ENCODE measurements at places on chromosomes 11 and 22.

DNA sequence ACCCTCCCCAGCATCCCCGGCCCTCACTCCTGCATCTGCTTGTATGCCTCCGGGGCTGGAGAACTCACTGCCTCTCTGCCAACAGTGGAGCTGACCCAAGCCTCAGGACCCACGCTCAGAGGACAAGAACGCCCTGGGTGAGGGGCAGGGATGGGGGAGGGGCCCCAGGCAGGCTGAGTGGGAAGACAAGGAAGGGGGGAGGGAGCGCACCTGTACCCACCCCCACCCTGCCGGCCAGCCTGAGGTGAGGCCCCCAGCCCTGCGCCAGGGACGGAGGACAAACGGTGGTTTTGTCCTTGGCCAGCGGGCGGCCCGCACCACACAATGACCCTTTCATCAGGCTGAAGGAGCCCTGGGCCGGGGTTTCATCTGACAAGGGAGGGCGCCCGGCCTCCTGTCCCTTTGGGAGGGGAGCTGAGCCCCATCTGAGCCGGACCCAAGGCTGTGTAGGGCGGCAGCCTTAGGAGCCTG is 10.0 kb downstream of the WNT7B start:
- DNase-seq = no peak

DNA sequence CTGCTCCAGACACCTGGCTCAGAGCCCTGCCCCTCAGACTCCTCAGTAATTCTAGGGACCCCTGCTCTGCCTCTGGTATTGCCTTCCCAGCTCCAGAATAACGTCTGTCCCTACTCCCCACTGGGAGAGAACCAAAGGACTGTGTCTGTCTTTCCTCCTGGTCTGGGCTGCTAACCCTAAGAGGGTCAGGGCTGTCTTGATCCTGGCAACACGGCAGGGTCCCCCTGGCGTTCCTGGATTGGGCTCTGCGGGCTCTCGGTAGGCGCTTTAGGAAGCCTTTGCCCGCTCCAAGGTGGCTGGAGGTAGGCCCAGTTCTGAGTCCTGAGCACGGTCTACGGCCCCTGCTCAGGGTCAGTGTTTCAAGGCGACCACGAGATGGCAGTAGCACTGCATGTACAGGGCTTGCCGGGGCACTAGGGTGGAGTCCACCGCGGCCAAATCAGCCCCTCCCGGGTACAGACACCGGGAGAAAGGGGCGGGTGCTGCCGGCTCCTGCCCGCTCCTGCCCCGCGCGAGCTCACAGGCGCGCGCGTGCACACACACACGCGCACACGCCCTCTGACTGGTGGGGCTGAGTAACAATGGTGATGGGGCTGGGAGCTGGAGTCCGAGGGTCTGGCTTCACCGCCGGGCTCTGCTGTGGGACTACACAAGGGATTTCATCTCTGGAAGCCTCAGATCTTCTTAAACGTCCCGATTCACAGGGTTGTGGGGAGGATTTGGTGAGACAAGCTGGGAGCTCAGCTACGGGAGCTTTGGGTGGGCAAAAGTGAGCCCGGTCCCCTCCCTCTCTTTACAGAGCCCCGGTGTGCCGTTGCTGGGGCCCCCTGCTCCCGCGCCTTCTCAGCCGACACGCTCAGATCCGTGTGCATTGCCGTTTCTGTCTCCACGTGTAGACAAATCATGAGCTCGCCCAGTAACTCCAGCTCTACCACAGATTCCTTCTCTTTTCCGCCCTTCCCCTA is 30.1 kb upstream of the HMOX1 start:
- DNase-seq = peak; percentile 88

GRCh38 chr11:56152333-56152732 is 7.8 kb downstream of the OR8K5 start:
- DNase-seq = no peak

- no peak for DNase-seq
These were observed 91.7 kb downstream of the BRD1 start for GRCh38 chr22:49735901-49736421.

DNA sequence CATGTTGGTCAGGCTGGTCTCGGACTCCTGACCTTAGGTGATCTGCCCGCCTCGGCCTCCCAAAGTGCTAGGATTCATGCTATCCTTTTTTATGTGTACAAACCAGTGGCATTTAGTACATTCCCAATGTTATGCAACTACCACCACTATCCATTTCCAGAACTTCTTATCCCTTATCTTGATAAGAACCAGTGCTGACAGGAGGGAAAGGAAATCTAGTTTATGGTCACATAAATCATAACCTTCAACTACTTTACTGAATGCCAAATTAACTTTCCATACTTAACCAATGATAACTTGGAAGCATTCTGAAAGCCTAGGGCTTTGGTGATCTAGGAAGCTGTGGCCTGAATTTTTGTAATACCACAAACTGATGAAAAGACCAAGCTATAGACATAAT is 170.4 kb downstream of the SWAP70 start:
- DNase-seq = no peak

GRCh38 chr22:19341500-19341899 is 50.0 kb upstream of the CLTCL1 start:
- no peak for DNase-seq

DNA sequence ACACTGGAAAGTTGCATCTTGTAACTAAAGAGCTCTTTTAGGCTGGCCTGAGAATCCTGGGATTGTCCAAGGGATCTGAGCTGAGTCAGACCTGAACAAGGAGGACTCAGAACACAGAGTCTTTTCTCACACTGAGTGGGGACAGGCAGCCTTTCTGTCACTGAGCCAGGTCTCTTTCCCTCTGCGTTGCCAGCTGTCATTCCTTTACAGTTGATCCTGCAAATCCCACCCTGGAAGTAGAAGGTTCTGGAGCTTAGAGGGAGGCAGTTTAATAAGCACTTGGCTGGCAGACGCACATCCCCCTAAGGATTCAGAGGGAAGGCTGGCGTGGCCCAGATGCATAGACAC is 76.3 kb upstream of the SUSD2 start:
- no peak for DNase-seq

DNA sequence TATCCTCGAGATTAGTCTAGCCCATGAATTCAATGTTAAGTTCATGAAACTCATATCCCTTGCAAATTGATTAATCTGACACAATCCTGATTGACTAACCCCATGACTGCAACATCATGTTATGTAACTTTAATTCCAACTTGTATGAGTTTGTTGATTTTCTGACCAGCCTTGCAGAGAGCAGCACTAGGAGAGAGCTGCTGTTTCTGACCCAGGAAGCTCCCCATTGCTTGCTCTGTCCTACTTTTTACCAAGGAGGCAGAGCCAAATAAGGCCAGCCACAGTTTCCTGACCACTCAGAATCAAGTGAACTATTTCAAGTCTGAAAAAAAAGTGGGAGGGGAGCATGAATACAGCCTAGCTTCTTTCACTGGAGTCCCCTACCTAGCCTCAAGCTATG is 13.2 kb downstream of the MPZL3 start:
- no peak for DNase-seq

- DNase-seq = peak; percentile 13
These were observed 31.7 kb upstream of the PDE3B start for GRCh38 chr11:14611939-14612338.

GRCh38 chr11:111417011-111417765 is 38.1 kb upstream of the POU2AF1 start:
- DNase-seq = peak; percentile 29

DNA sequence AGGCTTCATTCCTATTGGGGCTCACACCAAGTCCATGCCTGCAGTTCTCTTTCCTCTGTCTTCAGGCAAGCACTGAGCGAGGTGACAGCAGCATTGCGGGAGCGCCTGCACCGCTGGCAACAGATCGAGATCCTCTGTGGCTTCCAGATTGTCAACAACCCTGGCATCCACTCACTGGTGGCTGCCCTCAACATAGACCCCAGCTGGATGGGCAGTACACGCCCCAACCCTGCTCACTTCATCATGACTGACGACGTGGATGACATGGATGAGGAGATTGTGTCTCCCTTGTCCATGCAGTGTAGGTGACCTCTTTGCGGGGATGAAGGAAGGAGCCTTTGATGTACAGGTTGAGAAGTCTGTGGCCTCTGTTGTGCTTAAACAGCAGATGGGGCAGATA is 11.4 kb upstream of the RRM1 start:
- no peak for DNase-seq

DNA sequence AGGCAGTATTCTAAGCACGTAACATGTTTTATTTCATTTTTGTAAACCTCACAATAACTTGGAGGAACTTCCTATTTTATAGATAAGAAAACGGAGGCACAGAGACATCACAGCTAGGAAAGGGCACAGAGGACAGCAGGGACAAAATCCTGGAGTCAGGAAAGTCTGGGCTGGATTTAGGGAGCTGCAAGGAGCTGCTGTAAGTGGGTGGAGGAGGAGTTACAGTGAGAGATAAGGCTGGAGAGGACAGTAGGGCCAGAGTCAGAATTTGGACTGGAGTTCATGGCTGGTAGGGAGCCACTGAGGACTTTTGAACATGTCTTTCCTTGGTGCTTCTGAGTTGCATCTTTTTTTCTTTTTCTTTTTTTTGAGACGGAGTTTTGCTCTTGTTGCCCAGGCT is 32.2 kb upstream of the PTPRJ start:
- no peak for DNase-seq

GRCh38 chr22:45638834-45639746 is 32.5 kb upstream of the ATXN10 start:
- no peak for DNase-seq

DNA sequence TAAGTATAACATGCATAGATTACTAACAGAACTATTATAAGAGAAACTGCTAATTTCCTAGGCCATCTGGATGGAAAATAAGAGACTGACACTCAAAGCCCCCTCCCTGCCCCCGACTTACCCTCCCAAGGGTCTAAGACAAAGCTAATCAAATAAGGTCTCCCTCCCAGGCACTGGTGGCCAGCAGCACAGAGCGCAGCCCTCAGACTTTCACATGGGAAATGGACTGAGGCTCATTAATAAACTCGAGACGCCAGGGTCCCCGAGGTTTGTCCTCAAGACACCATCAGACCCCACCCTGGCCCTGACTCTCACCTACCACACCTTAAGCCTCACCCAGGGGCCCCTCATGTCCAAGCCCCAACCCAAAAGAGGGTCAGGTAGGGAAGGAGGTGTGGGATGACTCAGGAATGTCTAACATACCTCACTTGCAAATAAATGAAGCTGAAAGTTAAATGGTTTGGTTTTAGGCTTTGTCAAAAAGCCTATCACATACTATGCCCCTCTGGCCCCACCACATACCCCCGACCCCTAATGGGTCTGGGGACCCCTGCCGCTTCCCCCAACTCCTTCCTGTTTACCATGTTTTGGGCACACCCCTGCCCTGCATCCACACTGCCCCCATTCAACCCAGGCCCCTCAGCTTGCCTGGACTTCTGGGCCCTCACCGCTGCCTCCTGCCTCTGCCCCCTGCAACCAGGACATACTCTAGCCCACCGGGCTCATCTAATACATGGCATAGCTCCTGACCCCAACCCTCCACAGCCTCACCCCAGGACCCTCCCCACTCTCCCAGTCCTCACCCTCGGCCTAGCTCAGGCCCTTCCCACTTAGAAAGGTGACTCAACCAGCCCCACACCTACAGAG is 11.4 kb downstream of the ARAP1 start:
- no peak for DNase-seq

DNA sequence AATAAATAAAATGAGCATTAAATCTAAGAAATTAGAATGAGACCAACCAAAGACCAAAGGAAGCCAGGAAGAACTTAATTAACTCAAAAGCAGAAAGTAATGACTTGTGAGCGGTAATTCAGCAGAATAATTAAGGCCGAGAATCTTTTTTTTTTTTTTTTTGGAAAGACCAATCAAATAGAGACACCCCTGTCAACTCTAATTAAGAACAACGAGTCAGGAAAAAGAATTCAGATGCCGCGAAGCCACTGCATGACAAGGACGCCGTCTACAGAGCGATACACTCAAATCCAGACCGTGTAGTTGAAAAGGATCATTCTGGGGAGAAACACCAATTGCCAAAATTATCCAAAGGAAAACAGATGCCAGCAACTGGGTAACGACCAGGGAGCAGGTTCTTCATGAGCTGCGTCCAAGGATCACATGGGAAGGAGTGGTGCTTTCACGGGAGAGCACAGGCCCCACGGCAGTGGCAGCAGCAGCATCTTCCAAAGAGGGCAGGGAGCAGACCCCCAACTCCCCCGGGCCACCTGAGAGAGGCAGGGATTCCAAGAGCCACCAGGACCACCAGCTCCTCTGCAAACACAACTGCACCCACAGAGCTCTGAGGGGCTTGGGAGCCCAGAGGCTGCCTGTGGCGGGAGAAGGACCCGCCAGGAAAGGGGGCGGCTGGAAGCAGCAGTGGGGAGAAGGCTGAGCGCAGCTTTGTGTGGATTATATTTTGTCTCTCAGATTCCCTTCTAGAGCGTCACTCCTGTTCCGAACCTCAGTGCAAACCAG is 469.8 kb downstream of the BRD1 start:
- no peak for DNase-seq

- DNase-seq = no peak
These were observed 40.5 kb downstream of the IGLL5 start for GRCh38 chr22:22927888-22928665.

- DNase-seq = no peak
These were observed 176.7 kb downstream of the SWAP70 start for GRCh38 chr11:9840460-9841004.

DNA sequence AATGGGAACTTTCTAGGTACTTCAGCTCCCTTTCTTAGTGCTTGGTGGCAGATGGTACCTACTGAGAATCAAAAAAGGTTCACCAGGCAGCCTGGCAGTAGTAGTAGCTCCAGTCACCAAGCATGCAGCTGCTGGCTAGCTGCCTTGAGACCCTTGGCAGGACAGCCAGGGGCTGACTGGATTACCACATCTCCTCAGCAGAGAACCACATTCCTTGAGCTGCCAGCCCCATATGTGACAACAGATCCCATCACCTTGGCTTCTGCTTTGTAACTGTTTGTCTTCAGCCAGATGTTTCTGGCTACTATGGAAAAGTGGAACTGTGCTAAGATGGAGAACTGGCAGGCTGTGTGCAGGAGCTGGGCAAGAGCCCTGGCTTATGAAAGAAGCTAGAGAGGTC is 39.6 kb upstream of the CHRM4 start:
- DNase-seq = no peak

DNA sequence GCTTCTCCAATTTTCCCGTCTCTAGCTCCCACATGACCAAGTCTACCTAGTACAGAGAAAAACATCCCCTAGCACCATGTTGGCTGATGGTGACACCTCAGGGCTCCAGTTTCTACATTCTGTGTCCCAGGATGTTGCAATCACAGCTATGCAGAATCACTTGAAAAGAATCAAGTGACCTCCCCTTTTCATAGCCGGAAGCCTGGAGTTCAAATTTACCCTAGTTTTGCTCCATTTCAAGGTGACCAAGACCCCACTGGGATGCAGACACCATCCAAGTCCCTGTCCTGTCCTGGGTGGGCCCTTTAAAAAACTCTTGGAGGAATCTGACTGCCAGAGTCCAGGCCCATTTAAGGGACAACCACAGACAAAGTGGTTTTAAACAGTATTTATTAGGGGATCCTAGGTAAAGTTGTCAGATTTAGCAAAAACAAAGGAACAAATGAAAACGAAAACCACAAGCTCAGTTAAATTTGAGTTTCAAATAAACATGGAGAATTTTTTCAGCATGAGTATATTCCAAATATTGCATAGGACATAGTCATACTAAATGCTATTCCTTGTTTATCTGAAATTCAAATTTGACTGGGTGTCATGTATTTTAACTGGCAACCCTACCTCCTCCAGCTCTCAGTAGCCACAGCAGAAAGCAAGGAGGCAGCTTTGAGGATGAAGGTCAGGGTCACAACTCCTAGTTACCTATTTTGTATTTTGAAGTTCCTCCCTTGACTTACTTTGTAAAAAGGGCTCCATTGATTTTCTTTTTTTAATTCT is 52.4 kb downstream of the MIAT start:
- DNase-seq = no peak

Data from stimulated activated CD4-positive, alpha-beta T cell treated with anti-CD3 and anti-CD28 coated beads, Interleukin-1b, Interleukin-23, amount 100 ng/mL, for 48 hours (primary cell).